ENCODE measurements at places on chromosomes 2 and 18. TPM values are rescaled to one million over a fixed set of nuclear protein-coding genes. Genes with fewer than 3 reads are reported as not detected.

The CIB4 gene
- not detected for total RNA-seq

The TLX2 gene
- total RNA-seq, result not detected

The CCDC178 gene
- total RNA-seq, result not detected

The MC4R gene
- total RNA-seq, result not detected

The SIX3 gene
- not detected for total RNA-seq

The PTH2R gene
- total RNA-seq, result not detected

The TRPM8 gene
- total RNA-seq, result not detected

The KCNS3 gene
- total RNA-seq, result not detected

The PSMD14 gene
- 38.6 TPM for total RNA-seq

The COA5 gene
- total RNA-seq, result 20.4 TPM

The SEMA4C gene
- total RNA-seq, result 23.3 TPM

The SLC8A1 gene
- total RNA-seq, result not detected

The KCTD1 gene
- total RNA-seq, result 2.0 TPM

The PSMA8 gene
- total RNA-seq, result 0.30 TPM

The PLA2R1 gene
- not detected for total RNA-seq

The SULT1C4 gene
- total RNA-seq, result 0.62 TPM

The TMEM247 gene
- not detected for total RNA-seq

The IL36G gene
- not detected for total RNA-seq

The CFC1 gene
- total RNA-seq, result not detected

The KIF3C gene
- total RNA-seq, result 6.6 TPM

The TUBA4A gene
- total RNA-seq, result 245 TPM

The MLPH gene
- 0.47 TPM for total RNA-seq

The LOXHD1 gene
- total RNA-seq, result not detected

The CKAP2L gene
- total RNA-seq, result 3.4 TPM

The SERPINB13 gene
- total RNA-seq, result not detected

The BIN1 gene
- total RNA-seq, result 204 TPM

The SNTG2 gene
- 0.64 TPM for total RNA-seq

The CMPK2 gene
- 7.4 TPM for total RNA-seq
